ENCODE measurements at places on chromosomes 11 and 22.

- DNase-seq, result no peak
Measured at GRCh38 chr22:41289671-41290070, 3.7 kb upstream of the RANGAP1 start.

- no peak for DNase-seq
Measured at GRCh38 chr22:30216710-30217109, 29.8 kb downstream of the LIF start.

GRCh38 chr11:69265911-69266510 lies 27.9 kb upstream of the MYEOV start:
- DNase-seq, result no peak

DNA sequence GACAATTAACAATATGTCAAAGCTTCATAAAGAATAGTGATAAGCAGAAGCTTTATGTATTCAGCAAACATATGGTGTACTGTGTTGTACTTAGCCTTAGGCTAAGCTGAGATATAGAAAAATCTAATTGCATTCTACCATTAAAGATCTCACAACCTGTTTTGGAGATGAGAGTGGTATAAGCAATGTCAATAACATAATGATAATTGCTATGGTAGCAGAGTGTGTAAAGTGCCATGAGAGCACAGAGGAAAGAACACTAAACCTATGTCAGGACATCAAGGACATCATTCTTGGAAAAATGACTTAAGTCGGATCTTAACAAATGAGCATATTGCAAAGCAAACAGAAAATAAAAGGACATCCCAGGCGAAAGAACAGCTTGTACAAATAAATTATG lies 28.6 kb upstream of the ANGPTL5 start:
- no peak for DNase-seq

- no peak for DNase-seq
Measured at GRCh38 chr22:47146941-47147340, 384.5 kb downstream of the TBC1D22A start.

DNA sequence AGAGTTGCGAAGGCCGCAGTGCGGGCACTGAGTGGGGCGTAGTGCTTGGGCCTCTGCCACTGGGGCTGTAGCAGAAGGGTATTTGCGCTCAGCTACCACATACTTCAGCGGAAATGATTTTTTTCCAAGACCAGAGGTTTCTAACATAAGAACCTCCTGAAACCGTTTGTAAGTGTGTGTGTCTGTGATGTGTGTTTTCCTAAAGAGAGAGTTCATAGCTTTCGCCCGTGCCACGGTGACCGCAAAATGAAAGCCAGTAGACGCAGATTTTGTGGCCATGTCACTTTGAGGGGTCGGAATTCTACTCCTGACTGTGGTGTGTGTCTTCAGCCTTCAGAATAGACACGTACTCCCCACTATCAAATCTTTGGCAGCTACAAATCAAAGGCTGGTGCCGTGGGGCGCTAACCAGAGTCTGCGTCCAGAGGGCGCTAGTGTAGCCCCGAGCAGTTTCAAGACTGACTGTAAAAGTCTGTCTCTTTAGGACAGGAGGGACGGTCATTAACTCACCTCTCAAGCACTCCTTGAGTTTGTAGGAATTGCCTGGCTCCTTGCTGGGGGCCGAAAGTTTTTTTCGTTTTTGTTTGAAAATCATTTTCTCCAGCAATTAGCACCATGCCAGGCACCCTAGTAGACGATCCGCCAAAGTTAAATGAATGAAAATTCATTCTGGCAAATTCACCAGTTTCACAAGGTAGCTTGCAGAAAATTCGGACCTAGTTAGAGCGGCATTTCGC lies 2.5 kb upstream of the CALCA start:
- DNase-seq, result peak; percentile 18

GRCh38 chr22:24040946-24041345 lies 29.8 kb downstream of the CABIN1 start:
- no peak for DNase-seq

DNA sequence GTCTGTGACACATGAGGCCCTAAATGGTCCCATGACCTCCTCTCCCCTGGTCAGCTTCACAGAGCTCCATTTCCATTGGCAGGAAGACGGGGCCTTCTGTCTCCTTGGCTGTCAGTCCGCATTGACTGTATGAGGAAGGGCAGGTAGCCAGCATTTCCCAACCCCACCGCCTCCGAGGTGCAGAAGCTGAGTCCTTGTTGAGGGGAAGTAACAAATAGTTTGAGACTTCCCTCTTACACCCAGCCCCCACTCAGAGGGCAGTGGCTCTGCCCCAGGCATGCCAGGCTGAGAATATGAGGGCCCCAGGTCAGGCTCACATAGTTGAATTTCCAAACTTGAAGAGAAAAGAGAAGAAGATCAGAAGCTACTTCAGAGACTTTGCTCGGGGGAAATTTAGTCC lies 611.1 kb downstream of the BRD1 start:
- no peak for DNase-seq

GRCh38 chr11:20156876-20157613 lies 3.2 kb downstream of the DBX1 start:
- peak; percentile 12 for DNase-seq

GRCh38 chr11:46176421-46176820 lies 55.2 kb upstream of the PHF21A start:
- DNase-seq, result no peak

- no peak for DNase-seq
Measured at GRCh38 chr11:46003572-46003971, 81.1 kb downstream of the LARGE2 start.

DNA sequence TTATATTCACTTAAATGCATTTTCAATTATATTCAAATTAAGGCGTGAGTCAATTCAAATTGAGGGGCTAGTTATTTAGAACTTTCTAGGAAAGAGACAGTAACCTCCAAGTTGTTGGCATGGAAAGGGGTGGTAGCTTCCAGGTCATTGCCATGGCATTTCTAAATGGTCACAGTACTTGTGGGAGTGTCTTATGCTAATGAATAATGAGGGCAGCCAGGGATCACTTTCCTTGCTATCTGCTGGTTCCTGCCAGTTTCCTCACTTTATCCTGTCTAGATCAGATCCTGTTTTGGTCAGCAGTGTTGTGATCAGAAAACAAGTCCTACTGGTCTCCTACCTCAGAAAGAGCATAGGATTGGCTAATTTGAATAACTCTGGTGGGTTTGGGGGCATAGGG lies 21.8 kb upstream of the RNASEH2C start:
- no peak for DNase-seq

GRCh38 chr11:28529540-28530410 lies 421.6 kb downstream of the METTL15 start:
- DNase-seq, result no peak

- no peak for DNase-seq
Measured at GRCh38 chr11:10809373-10810160, 841 bp upstream of the EIF4G2 start.

DNA sequence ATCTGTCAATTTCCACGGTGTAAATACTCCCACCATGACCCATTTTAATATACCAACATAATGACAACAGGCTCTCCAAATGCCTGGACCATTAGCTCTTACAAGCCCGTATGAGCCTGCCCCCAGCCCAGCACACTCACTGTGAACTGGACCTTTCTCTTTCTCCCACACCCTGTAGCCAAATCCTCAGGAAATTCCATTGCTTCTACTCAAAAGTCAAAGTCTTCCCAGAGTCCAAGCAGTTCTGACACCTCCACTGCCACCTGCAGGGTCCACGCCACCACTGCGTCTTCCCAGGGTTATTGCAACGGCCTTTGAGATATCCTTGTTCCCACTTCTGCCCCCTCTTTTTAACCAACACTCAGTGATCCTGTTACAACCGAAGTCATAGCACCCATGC lies 110.1 kb upstream of the ASPHD2 start:
- DNase-seq, result no peak

DNA sequence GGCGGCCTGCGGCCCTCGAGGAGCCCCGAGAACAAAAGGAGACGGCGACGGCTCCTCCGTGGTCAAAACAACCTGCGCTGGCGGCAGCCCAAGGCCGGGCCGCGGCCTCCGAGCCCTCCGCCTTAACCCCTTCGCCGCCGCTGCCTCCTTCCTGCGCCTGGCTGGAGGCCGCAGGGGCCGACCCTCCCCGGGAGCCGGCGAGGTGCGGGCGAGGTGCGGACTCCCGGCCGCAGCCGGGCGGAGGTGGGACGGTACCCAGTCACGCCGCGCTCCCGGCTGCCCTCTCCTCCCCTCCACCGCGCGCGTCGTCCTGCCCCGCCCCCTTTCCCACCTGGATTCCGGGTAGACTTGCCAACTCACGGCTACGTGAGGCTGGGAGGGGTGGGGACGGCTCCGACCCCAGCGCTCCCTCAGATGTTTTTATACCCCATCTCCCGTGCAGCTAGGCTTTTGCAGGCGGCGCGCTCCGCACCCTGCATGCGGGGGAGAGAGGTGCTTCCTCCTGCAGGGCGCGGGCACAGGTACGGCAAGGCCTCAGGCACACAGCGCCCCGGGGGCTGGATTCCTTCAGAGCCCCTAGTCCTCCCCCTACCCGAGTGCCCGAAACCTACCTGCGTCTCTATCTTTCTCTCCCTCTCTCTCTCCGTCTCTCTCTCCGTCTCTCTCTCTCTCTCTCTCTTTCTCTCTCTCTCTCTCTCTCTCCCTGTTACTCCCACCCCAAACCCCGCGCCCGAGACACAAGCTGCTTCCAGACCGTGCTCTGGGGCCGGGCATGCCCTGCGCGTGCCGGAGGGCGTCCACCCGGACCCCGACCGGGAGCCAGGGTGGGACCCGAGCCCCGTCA lies 2.0 kb downstream of the PDGFB start:
- no peak for DNase-seq

- DNase-seq, result no peak
Measured at GRCh38 chr22:47047321-47048122, 285.1 kb downstream of the TBC1D22A start.

GRCh38 chr11:124763156-124763947 lies 1.3 kb upstream of the ESAM start:
- DNase-seq, result peak; percentile 68

DNA sequence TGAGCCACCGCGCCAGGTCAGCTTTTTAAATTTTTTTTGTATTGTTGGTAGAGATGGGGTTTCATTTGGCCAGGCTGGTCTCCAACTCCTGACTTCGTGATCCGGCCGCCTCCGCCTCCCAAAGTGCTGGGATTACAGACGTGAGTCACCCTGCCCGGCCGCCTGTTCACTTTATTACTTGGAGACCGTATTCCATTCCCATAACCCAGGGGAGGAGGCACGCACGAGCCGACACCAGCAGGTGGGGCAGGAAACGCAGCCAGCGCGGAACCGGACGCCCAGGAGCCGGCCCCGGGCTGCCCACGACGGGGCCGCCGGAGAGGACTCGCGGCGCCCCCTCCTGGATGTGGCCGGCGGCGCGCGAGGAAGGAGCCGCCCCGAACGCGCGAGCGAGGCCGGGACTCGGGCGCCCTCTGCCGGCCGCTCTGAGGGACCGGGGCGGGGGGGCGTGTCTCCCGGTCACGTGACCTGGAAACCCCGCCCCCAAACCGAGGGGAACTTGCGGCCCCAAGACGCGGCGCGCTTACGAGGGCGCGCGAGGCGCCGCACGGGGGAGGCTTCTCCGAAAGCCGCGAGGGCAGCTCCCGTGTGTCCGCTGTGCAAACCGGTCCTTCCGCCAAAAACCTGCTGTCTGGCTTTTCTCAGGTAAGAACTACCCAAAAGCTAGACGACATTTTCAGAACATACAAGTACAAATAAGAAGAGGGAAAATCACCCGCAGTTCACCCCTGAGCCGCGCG lies 11.6 kb upstream of the RNH1 start:
- peak; percentile 87 for DNase-seq

DNA sequence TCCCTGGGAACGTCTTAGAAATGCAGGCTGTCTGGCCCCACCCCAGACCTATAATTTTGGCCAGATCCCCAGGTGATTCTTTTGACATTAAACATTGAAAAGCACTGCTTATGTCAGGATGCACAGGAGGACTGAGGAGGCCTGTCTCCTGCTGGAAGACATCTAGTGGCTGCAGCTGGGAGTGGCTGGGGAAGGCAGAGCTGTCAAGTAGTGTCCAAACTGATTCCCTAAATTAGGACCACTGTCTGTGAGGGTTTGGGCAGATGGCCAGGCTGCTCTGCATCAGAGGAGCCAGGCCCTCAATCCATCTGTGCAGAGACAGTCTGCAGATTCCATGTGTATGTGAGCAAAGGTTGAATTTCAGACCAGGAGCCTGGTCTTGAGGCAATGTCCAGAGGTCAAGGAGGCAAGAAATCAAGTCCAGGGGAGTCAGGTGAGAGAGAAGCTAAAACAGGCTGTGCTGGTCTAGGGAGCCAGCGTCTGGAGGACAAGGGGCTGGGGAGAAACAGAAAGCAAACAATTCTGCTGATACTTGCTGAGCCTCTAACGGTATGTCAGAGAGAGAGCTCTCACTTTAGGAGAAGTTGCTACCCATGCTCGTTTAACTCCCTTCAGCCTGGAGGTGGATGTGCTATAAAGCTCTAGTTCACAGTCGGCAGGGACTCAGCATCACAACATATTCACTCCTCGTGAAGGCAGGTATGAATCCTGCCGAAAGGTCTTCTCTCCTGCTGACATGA lies 15.3 kb upstream of the SYTL2 start:
- no peak for DNase-seq

- no peak for DNase-seq
Measured at GRCh38 chr11:37817727-37818270, 1219.8 kb upstream of the RAG2 start.

DNA sequence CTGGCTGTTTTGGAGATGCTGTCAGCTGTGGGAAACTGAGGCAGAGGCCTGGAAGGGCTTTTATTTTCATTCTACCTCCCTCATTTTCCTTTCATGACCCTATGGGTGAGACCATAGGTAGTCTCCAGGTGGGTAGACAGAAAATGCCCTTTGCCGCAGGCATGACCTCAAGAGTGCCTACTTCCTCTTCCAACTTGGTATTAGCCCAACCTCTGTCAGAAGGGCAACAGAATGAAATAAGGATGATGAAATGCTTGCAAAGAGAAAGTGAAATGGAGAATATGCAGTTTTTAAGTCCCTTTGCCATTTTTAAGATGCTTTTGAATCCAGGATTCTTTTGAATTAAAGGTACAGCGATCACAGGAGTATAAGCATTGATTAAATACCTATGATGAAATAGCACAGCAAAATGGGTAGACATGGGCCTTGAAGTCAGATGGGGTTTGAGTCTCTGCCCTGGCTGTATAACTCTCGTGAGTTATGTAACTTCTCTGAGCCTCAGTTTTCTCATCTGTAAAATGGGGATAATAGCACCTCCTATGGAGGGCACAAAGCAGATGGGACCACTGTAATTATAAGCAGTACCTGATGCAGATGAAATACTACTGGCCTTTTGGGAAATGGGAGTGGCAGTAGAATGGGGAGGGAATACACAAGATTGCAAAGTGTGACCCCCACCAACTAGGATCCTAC lies 3.7 kb downstream of the ASPHD2 start:
- no peak for DNase-seq

All from stimulated activated CD8-positive, alpha-beta memory T cell treated with anti-CD3 and anti-CD28 coated beads, Interleukin-12 subunit alpha, Interleukin-12 subunit beta, amount 100 ng/mL, for 4 hours (primary cell).